H54 (cell line): ENCODE measurements at places on chromosomes 2 and 18.

GRCh38 chr18:38750751-38751150 is 1185.2 kb upstream of the CELF4 start:
- DNase-seq = no peak

DNA sequence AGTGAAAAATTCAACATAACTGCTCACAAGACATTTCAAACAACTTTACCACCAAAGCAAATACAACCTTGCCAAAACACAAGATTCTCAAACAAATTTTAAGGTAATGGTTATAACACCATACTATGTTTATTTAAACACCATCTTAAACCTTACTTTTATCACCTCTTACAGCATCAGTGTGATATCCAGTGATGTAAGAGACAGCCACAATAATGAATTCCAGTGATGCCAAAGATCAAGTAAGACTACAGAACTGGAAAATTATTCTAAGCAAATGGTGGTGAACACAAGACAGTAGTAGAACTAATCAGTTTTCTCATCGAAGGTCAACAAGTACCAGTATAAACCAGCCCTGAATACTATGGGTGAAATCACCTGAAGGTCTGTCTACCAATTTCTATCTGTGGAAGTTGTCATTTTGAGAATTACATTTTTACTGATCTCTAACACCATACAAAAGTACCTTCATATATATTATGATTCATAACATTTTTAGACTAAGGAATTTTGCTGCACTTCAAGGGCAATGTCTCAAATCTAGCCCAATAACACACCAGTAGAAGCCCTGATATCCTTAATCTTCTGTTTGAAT is 146.2 kb downstream of the RBMS1 start:
- no peak for DNase-seq

- DNase-seq = no peak
These were observed 180.1 kb downstream of the EN1 start for GRCh38 chr2:118667348-118667747.

DNA sequence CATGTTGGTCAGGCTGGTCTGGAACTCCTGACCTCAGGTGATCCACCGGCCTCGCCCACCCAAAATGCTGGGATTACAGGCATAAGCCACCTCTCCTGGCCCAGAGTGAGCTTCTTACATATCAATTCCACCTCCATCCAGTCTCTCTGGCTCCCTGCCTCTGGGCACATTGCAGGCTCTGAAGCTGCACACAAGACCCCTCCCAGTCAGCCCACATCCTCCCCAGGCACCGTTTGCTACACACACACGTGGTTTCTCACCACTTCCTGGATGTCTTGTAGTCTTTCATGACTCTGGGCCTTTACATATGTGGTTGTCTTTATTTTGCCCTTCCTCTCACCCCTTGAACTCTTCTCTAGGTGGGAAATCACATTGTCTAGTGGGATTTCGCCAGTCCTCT is 64.0 kb upstream of the CABLES1 start:
- no peak for DNase-seq

DNA sequence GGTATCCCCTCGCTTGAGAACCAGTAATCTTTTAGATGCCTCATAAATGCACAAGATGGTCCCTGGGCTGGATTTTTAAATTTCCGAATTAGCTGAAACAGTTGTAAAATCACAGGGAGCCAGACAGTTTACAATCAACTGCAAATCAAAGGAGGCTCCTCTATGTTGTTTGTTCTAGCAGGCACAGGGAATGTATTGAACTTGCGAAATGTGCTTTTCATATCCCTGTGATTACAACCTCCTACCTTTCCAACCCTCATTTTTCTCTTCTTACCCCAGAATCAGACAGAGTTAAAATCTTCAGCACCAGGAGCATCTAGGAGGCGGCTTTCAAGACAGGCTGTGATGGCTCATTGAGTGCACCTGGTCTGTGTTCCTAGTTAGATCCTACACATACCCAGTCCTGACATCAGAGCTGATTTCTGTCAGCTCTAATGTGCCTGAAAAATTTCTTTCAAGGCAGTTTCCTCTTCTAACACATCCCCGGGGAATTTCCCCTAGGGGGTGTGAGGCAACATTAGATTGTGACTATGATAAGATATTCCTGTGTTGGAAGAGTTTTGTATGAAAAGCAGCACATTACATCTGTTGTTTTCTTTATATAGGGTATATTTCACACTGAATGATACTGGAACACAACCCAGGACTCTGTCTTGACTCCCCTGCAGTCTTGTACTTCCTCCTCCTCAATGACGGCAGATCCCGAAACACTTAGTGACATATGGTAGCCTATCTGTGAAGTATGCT is 17.9 kb upstream of the CAVIN2 start:
- no peak for DNase-seq

- no peak for DNase-seq
These were observed 244.7 kb downstream of the EIPR1 start for GRCh38 chr2:3132966-3133365.

GRCh38 chr18:31156821-31157763 is 5.6 kb downstream of the DSC1 start:
- DNase-seq = no peak

DNA sequence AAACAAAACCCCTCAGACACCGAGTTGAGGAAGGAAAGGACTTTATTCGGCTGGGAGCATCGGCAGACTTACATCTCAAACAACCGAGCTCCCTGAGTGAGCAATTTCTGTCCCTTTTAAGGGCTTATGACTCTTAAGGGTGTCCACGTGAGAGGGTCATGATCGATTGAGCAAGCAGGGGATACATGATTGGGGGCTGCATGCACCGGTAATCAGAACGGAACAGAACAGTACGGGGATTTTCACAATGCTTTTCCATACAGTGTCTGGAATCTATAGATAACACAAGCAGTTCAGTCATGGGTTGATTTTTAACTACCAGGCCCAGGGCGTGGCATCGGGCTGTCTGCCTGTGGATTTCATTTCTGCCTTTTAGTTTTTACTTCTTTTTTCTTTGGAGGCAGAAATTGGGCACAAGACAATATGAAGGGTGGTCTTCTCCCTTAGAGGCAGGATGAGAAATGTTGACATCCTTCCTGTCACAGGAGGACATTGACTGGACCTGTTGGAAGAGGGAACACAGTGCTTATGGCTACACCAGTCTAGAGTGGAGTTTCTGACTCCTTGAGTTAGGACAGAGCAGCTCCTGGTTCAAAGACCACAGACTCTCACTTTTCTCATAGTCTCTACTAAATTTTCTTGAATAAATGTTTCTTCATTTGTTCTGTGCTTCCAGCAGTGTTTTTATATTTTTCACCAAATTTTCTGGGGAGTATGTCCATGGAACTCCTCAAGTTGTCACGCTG is 35.8 kb downstream of the SPOPL start:
- DNase-seq = no peak

GRCh38 chr18:13463526-13464210 is 245.1 kb downstream of the LDLRAD4 start:
- no peak for DNase-seq

DNA sequence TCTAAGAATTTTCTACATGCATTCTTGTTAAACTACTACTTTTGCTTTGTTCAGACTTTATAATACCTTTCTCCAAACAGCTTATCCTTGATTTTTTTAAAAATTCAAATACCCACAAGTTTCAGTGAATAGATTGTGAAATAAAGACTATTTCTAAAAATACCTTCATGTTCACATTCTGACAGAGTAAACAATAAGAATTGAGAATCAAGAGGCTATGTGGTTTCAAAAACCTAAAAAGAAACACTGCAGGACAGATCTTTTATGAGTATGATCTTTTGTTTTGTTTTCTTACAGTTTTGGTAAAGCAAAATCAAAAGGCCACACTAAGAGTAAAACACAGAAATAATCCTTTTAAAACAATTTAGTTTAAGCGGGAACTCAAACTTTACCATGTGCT is 21.2 kb downstream of the ALS2 start:
- DNase-seq = no peak

DNA sequence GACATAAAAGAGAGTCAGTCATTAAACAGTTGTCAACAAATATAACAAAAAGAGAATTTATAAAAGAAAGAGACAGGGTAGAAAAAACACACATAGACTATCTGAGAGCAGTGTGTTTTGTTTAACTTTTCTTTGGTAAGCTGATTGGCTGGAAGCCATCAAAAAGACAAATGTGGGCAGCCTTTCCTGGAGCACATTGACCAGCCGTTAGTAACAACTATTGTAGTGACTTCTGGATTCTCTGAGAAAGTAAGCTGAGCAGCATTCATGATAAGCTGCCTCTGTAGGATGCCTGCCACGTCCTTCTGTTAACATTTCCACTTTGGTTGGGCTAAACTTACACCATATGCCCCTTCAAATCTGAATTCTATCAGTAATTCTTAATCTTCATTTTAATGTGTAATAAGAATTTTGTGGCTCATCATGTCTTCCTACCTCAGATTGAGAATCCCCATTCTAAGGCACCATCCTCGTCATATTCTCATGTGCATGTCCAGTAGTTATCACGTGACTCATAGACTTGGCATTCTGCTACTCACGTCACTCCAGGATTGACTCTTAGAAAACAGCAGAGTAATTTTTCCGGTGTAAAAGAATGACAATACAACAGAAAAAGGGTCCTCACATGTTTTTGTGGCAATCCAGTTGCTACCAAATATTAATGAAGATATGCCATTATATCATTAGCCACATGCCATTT is 43.4 kb upstream of the DNAJC10 start:
- peak; percentile 9 for DNase-seq

GRCh38 chr2:33897741-33898140 is 298.6 kb upstream of the FAM98A start:
- DNase-seq = no peak

- no peak for DNase-seq
These were observed 212.6 kb upstream of the ACVR2A start for GRCh38 chr2:147632198-147632597.

DNA sequence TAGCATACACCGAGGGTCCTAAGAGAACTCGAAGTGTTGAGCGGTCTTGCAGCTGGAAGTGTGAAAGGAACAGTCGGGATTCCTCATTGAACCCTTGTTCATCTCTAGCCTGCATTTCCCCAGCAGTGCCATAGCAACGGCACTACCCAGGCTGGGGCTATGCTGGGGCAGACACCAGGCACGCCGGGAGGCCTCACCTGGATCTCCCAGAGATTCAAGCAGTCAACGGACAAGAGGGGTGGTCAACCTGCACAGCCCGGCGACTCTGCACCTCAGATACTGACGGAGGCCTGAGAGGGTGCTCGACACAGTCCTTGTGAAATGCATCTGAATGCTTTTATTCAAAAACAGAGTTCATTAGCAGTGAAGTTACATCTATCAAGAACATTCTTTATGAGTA is 604.2 kb downstream of the GALR1 start:
- DNase-seq = no peak

GRCh38 chr18:49767111-49768050 is 46.0 kb downstream of the ACAA2 start:
- DNase-seq = no peak

DNA sequence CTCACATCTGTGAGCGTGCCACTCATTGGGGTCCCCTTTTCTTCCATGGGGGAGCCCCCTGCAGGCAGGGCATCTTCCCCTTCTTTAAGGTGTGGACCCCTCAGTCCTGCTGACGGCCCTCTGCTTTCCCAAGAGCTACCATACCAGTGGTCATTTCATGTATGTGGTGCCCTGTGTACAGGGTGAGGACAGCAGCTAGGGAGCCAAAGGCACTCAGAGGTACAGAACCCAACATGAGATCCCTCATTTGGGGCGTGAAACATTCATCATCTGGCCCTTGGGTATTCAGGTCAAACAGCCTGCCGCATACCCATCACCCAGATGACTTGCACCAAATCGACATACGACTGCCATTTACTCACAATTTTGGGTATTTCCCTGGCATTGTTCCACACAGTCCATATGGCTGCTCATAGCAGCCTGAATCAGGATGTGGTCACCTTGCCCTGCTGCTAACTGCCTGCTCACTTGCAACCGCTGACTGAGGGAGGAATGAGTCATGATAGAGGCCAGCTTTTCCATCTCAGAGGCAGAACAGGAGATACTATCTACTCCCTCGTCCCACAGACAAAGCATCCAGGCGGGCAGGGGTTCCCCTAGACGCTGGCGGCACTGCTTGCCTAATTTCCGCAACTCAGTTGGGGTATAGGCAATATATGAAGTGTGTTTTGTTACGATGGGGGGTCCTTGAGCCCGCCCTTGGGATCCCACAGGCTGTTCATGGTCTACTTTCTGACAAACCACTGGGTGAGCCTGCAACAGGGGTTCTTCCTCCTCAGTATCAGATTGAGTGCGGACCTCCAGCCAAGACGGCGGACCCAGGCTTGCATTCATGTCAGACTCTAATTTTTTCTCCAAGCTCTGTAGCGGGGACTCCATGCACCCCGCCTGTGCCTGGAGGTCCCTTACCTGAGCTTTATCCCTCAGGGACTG is 228.6 kb downstream of the SATB2 start:
- peak; percentile 72 for DNase-seq

DNA sequence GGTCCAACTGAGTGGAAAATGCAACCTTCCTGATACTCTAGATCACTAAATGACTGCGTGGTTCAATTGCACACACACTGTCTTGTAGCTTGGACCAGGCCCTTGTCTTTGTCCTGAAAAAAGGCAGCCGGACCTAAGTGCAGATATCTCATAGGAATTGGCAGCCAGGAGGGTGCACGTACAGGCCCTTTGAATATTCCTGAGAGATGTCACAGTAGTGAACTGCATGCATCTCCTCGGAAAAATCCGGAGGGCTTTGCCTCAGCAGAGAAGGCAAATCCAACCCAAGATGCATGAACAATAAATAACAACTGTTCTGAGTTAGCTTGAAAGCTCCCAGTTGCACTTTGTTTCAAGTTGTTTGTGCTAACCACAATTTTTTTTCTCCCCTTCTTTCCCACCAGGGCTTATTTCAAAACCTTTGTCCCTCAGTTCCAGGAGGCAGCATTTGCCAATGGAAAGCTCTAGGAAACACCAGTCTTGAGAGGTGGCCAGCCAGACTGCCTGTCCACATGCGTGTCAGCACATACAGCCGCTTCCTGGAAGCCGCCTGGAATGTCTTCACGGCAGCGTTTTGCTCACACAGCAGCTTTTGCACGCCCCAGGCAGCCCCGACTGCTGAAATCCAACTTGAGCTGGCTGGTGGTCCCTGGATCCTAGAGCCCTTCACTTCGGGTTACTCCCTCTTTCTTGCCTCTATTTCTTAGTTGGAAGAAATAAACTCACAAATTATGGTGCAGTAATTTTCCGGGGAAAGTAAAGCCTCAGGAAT is 54.4 kb upstream of the FOSL2 start:
- no peak for DNase-seq

- DNase-seq = no peak
These were observed 4.1 kb upstream of the CRACDL start for GRCh38 chr2:98940102-98940501.

DNA sequence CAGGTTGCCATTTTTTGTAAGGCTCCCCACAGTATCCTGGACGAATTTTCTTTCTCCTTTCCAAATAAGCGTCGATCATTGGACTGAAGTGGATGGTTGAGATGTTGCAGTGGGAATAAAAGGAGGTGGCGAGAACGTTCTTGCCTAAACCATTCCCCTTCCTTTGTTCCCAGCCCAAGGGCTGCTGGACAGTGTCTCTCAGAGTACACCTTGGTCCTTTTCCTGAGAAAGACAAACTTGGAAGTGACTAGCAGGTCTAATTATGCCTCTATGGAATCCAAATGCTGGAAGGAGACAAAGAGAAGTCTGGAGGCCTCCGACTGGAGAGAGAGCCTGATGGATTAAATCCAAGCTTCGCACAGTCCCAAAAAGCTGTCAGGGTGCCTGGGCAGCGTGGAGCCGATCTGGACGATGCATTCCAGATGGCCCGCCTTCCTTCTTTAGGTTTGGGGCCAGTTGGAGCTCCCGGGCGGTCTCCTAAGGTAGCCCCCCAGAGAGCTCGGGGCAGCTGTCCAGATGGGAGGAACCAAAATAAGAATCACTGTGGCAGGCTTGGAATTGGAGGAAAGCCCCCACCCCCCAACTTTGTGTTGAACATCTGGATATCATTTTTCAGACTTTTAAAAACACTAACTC is 186.8 kb downstream of the TMEM247 start:
- DNase-seq = no peak

- no peak for DNase-seq
These were observed 1.2 kb downstream of the STK17B start for GRCh38 chr2:196170213-196170605.
